Activated CD4-positive, alpha-beta T cell treated with anti-CD3 and anti-CD28 coated beads for 36 hours (primary cell): ENCODE measurements at places on chromosomes 7 and 10. TPM values are rescaled to one million over a fixed set of nuclear protein-coding genes. Genes with fewer than 3 reads are reported as not detected.

- DNase-seq = no peak
Measured at GRCh38 chr10:21811245-21811585, 192.3 kb downstream of the DNAJC1 start.

Gene PRSS37
- not detected for total RNA-seq

Gene MCM10
- total RNA-seq = 86.2 TPM

- no peak for DNase-seq
Measured at GRCh38 chr7:80316811-80317210, 182.2 kb downstream of the GNAI1 start.

Gene PRLHR
- not detected for total RNA-seq

Gene ITGA8
- not detected for total RNA-seq

Gene FRMD4A
- total RNA-seq = 0.85 TPM

GRCh38 chr10:21535494-21535965 is 1.5 kb downstream of the MLLT10 start:
- no peak for DNase-seq

DNA sequence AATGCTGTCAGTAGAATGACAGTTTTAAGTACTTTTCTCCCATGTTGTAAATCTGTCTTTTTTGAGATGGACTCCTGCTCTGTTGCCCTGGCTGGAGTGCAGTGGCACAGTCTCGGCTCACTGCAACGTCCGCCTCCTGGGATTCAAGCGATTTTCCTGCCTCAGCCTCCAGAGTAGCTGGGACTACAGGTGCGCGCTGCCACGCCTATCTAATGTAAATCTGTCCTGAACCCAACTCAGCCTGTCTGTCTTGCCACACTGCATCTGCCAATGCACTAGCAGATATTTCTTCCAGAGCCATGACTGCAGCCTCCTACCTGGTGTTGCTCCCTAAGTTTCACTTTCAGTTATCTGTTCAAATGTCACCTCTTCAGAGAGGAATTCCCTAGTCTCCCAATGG is 264.1 kb downstream of the PHF14 start:
- no peak for DNase-seq

GRCh38 chr10:7866176-7866575 is 47.9 kb downstream of the TAF3 start:
- DNase-seq = no peak
